CD4-positive, alpha-beta T cell (primary cell): ENCODE measurements at places on chromosomes 1 and 21.

GRCh38 chr1:154329152-154329521 is 3.8 kb downstream of the ATP8B2 start:
- no peak for DNase-seq

- DNase-seq: no peak
These were observed 37.3 kb downstream of the KCND3 start for GRCh38 chr1:111952125-111952657.

DNA sequence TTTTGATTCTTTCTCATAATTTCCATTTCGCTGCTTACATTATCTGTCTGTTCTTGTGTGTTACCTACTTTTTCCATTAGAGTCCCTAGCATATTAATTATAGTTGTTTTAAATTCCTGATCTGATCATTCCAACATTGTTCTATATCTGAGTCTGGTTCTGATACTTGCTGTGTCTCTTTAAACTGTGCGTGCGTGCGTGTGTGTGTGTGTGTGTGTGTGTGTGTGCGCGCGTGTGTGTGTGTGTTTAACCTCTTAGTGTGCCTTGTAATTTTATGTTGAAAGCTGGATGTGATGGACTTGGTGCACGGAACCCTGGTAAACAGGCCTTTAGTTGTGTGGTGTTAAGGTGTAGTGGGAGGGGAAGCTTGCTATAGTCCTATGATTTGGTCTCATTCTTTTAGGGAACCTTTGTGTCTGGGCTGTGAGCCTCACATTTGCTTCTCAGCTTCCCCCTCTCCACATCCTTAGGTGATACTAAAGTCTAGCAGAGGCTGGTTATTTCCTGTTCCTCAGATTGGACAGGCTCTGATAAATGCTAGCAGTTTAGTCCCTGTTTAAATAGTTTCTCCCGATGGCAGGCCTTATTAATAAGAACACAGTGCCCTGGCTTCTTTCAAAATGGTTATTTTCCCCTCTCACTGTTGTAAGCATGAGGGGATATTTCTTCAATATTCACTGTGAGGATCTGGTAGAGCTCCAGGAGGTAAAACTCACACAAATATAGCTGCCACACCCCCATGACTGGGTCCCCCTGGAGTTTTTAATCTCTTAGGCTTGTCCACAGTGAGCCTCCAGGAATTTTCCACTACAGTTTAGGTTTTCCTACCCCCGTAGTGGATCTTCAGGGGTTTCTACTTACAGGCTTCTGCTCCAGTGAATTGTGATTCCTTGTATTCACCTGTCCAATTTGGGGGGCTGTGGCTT is 118.3 kb downstream of the GALNT2 start:
- DNase-seq: no peak

- DNase-seq: no peak
These were observed 6.0 kb downstream of the COLGALT2 start for GRCh38 chr1:184031409-184032107.

DNA sequence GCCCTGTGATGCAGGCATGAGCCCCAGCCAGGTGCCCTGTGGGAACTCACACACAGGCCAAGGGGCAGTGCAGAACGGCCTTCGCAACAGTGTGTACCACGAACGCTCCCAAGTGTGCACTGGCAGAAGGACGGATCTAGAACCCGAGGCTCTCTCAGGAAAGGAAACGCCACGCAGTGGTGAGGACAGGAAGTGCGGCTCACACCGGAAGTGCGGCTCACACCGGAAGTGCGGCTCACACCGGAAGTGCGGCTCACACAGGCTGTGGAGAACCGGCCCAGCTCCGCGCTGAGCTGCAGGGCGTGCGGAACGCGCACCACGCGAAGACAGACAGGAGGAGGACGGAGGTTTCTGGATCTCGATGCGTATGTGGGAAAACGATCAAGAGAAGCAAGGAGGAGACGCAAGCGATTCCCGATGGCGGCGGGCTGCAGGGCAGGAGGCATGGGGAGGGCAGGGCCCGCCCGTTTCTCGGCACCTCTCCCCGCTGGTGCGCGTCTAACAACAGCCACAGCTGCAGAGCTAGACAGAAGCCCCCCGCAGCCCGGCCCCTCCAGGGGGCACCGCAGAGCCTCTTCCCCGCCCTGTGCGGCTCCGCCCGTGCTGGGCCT is 35.9 kb upstream of the TMEM52 start:
- DNase-seq: no peak

DNA sequence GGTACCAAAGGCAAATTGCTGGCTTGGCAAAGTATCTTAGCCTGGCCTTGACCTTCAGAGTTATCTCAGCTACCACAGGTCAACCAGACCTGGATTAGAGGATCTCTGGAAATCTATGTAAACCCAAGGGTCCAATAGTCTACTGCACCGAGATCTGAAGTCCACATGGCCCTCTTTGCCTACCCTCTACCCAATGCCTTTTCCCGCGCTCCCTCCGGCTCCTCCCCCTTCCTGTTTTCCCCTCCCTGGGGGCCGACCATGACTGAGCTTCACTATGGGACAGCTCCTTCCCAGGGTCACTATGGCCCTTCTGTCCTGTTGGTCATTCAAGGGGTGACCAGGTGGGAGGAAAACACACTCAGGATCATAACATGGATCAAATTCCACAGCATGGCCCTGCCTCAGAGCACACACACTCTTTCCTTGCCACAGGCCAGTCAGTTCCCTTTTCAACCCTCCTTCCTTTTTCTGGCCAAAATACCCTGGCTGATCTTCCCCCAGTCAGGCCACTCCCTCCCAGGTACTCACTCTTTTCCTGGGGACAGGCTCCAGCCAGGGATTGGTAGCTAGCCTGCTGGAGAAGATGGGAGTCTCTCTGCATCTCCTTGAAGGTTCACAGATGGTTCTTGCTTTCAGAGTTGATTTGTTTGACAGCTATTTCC is 19.1 kb upstream of the TMEM183A start:
- no peak for DNase-seq

DNA sequence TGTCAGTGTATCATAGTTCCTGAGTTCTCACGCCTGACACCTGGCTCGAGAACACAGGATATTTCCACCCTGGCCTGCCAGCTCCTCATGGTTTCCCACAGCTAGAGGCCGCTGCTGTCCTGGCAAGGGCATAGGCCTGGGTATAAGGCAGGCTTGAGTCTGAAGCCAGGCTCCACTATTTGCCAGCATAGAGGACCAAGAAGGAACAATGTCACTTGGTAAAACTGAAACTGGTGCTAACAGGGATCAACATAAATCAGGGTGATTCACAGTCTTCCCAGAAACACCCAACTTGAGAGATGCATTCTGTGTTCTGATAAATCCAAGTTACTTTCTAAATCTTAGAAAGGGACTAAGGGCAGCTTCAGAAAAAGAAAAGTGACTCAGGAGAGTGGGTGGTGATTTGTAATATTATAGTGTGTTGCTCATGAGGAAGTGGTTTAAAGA is 6.9 kb upstream of the S100A2 start:
- no peak for DNase-seq

- DNase-seq: no peak
These were observed 13.3 kb downstream of the RPS6KA1 start for GRCh38 chr1:26542771-26543451.

DNA sequence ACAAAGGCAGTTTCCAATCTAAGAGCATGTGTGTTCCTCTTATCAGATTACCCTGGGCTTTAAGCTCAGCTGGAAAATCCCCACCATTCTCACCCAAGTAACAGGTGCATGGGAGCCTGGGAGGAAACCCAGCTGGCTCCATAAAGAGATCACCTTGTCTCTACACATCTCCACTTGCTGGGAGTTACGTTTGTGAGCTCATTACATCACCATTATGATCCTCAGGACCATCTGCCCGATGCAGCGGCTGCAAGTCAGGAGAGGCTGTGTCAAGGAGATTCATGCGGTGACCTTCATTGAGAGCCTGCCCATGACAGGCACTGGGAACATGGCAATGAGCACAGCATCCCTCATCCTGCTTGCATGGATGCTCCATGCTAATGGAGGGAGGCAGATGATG is 618.0 kb downstream of the NPHP4 start:
- DNase-seq: no peak

DNA sequence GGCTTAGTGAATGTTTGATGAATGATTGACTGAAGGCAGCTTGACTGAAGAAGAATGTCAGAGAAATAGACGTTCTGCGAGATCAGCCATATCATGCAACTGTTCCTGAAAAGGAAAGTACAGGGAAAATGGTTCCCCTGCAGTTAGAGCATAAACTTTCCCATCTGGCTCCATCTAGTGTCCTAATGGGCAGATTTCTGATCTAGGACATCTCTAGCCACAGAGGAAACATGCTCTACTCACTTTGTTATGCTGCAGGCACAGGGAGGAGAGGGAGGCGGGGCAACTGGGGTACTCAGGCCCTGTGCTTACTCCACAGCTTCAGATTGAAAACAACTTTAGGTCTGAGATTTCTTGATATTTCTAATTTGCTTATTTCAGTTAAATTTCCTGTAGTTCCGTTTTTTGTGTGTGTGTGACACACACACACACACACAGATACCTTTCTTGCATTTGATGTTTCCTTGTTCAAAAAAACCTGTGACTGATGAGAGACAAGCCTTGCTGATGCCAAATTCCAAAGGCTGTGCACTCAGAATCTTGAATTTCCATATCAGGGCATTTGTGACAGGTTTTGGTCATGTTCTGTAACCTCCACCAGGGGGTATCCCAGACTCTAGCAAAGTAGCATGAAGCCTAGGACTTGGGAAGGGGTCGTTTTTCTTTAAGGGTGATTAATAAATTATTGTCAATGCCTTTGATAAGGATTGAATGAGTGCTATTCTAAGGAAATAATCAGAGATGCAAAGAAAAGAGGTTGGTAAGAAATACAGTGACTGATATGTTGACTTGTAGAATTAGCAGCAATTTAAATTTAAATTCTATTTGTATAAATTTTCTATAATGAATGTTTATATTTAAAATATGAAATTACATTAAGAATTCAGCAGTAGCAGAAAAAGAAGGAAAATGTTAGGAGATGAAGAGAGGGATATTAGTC is 139.7 kb upstream of the BEND5 start:
- no peak for DNase-seq

DNA sequence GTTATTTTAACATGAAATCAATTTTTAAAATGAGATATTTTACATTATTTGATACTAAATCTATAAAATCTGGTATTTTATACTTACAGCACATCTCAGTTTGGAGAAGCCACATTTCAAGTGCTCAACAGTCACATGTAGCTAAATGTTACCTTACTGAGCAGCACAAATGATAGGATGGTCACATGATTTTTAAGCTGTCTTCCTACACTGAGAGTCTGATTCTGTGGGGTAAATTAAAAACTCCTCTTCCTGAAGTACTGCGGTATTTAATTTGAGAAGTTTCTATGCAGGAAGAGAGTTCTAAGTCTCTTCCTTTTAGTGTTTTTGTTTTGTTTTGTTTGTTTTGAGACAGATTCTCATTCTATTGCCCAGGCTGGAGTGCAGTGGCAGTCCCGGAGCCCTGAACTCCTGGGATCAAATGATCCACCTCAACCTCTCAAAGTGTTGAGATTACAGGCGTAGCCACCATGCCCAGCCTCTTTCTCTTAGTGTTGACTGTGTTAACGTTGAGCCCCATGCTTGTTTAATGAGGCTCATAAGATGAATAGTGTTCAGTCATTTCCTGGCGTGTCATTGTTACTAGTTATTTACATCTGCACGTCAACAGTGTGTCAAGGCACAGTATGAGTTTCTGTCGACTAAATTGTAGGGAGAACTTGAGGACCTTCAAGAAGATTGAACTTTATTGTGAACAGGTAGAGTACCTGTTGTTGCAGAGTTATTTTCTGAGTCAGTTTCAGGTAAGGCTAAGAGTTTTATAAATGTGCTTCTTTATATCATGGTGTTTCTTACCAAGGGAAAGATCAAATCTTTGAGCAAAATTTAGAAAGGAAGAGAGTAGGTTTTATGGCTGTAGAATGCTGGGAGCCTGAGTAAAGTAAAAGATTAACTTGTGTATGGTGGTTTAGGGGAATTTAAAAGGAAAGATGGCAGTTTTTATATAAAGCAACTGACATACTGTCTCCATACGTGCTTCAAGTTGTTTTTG is 3.3 kb downstream of the CNST start:
- DNase-seq: peak; percentile 7

DNA sequence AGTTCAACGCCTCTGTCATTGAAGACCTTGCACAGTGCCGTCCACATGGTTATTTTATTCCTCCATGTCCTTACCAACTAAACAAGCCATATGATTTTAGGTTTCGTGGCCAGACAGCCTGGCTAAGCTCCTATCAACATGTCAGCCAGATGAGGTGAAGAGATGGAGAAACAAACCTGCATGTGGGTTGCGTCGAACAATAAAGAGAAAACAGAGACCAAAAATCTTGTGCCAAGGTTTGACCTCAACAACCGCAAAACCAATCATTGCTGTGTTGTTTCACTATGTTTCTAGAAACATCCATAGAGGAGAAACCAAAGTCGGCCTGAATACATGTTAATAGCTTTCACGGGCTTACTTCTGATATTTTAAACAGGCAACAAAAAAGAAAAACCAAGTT is 544.6 kb downstream of the SMYD3 start:
- DNase-seq: no peak

DNA sequence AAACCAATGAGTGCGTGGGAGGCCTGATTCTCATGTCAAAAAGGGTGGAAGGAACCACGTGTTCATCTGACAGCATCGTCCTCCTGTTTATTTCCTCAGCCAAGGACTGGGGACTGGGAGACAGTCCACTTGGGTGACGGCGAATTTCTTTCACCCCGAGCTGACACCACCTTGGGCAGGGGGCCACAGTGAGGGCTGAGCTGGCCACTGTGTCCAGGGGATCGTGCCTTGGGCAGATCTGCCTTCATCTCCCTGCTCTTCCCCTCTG is 122.1 kb downstream of the SIM2 start:
- no peak for DNase-seq

GRCh38 chr1:15704526-15705183 is 20.5 kb downstream of the PLEKHM2 start:
- no peak for DNase-seq

- DNase-seq: no peak
These were observed 46.1 kb upstream of the C1orf174 start for GRCh38 chr1:3945916-3946840.

- no peak for DNase-seq
These were observed 2.0 kb downstream of the C1orf116 start for GRCh38 chr1:207030522-207031009.

GRCh38 chr1:47983691-47984090 is 13.5 kb downstream of the TRABD2B start:
- no peak for DNase-seq

GRCh38 chr1:85199667-85200462 is 951 bp downstream of the SYDE2 start:
- no peak for DNase-seq

DNA sequence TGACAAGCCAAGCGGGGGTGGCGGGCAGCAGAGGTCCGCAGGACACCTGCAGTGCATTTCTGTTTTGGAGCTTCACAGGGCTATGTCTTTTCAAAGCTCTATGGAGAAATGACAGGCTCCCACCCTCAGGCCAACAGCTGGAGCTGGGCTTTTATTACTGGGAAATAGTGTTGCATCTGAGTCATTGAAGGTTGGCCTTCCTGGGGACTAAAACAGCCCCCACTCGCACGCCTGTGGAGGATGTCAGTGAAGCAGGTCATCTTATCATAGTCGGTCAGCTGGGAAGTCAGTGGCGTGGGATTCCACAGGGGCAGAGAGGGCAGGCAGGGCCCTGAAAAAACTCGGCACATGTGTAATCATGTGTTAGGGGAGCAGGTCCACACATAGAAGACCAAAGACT is 55.3 kb downstream of the NTPCR start:
- DNase-seq: no peak
